Pancreas (tissue), 10 donors: ENCODE measurements at places on chromosomes 2 and 18.

- DNase-seq: no peak
Measured at GRCh38 chr2:18066894-18067293, 188.4 kb downstream of the KCNS3 start.

DNA sequence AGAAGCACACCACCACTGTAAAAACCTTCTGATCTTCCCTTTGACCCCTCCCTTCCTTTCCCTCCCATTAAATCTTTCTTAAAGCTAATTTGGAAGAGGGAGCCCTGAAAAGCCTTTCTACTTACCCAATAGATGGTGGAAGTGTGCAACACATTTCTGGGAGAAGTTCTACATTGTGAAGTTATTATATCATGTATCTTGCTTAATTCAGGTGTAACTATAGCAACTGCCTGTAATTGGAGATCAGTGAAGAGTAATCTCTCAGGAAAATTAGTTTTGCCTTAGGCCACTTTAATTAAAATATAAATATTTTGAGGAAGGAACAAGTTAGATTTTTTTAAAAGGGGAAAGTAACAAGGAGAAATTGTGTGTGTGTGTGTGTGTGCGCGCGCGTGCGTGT, 266.0 kb downstream of the SH3BP4 start:
- DNase-seq: no peak

GRCh38 chr18:59988098-59988706, 88.4 kb downstream of the PMAIP1 start:
- DNase-seq: no peak

- no peak for DNase-seq
Measured at GRCh38 chr2:168030862-168031624, 216.4 kb downstream of the STK39 start.

DNA sequence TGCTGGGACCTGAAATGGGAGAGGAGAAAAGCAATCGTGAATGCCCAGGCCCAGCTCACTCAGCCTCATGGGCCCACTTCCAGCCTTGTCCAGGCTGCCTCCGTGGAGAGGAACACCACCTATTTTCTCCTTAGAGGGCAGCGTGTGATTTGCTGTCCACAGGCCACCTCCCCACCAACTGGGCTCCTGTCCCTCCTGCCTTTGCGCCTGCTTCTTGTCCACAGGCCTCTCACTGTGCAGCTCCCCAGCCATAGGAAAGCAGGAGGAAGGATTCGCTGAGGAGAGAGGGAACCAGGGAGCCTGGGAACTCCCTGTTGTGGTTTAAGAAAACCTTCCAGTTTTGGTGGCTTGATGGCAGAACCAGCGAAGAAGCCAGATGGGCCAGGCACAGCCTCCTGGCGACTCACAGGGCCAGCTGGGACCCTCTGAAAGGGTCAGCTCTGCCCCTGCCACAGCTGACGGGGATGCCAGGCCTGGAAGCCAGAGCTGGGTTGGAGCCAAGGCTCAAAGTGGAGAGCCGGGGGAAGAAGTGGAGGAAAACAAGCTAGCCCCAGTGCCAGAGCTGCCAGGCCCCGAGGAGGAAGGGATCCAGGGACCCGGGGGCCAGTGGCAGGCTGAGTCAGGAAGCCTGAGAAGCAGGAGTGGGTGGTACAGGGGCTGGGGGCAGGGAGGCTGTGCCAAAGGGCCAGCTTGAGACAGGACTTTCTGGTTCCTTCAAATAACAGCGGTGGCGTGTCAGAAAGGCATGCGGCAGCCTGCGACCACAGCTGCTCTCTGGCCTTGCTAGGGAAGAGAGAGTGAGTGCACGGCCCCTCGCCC, 9.9 kb downstream of the TMBIM1 start:
- peak; percentile 94 for DNase-seq

DNA sequence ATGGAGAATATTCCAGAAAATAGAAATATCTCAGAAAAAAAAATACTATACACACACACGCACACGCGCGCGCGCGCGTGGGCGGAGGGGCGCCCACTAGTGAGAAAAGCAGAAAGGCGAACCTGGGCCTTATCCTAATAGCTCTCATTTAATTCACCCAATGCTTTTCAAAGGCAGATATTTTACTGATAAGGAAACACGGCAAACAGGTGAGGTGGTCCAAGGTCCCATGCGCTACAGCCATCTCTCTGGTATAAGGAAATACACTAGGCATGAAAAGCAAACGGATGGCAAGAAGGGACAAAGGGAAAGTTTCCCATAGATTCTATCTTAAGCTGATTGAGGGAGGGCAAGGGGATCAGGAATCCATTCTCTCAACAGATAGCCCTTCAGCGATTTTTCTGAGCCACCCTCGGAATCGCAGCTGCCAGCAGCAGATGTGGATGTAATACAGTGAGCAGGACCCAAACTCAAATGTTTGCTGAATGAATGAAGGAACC, 136.7 kb downstream of the TMEM247 start:
- DNase-seq: no peak

DNA sequence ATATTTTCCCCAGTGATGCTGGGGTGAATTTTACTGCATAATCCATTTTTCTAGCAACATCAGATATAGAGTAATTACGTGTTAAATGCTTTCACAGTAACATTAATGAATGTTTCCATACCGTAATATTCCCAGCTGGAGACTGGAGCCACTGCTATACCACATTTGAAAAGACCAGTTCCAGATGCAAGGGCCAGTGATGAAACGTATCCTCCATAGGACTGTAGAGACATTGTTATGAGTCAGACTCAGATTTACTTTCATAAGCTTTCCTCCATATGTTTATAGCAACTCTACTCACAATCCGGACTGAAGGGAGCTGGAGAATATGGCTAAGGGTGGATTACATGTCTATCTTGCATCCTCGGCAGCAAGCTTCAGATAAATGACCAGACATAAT, 22.7 kb upstream of the GCG start:
- no peak for DNase-seq

- DNase-seq: no peak
Measured at GRCh38 chr2:204984518-204984917, 439.2 kb downstream of the PARD3B start.
